Vagina (tissue), 2 donors: ENCODE measurements at places on chromosomes 6 and 20. TPM values are rescaled to one million over a fixed set of nuclear protein-coding genes. Genes with fewer than 3 reads are reported as not detected.
A peak's percentile ranks its signal among the peaks of the same experiment; 100 is the strongest.

RAMACL gene
- total RNA-seq, result 2.2 TPM

DNA sequence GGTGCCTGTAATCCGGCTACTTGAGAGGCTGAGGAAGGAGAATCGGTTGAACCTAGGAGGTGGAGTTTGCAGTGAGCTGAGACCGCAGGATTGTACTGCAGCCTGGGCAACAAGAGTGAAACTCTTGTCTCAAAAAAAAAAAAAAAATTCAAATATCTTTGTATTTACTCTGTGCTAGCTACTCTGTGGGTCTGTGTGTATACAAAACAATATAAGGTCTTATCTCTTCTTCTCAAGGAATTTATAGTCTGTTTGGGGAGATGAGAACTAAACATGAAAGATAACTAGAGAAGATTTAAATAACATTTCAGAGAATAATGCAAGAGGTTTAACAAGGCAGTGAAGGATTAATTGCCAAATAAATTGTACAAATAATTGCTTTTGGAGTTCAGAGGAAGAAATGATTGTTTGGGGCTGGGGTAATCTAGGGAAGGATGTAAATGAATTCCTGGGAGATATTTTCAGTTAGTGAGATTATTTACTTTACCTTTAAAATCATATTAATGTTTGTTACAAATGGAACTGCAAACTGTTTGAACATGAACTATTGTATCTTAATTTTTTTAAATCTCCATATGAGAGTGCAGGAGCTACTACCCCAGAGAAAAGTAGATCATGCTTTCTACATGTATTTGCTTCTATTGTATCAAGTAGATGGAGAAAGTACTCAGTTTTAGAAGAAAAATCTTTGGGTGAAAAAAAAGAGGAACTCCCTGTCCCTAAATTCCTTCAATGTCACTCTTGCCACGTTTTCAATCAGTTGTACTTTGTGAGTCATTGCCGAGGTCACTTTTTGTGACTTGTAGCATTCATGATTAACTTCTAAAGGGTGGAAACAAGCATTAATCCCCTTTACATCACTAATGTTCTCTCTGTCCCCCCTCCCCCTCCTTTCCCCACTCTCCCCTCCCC lies 39.0 kb downstream of the NCOA3 start:
- H3K4me3 ChIP-seq, result no peak overlapping the region
- H3K27me3 ChIP-seq, result no peaks in the 10 kb centered on the region
- no peaks in the 10 kb centered on the region for H3K36me3 ChIP-seq
- peaks cover 21% of the 10 kb centered on the region for H3K4me1 ChIP-seq
- H3K27ac ChIP-seq, result no peak overlapping the region
- no peak for DNase-seq

DNA sequence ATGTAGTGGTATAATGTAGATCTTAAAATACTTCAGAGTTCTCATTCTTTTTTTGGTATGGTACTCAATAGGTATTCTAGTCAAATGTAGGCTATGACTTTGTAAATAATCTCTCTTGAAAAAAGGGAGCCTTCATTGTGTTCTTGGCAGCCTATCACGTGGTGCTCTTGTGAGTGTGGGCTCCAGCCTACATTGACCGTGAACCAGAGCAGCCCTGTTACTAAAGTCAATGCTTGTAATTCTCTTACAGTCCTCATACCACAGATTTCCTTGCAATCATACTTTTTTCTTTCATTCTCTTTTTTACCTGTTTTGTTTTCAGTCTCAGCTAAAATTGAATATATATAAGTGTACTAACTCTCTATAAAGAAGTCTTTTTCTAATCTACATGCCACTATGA lies 31.1 kb downstream of the ARID1B start:
- no peaks in the 10 kb centered on the region for H3K36me3 ChIP-seq
- H3K27ac ChIP-seq, result peak overlapping the region; percentile 30
- no peak for DNase-seq
- no peaks in the 10 kb centered on the region for H3K27me3 ChIP-seq

OOEP gene
- total RNA-seq, result not detected

DNA sequence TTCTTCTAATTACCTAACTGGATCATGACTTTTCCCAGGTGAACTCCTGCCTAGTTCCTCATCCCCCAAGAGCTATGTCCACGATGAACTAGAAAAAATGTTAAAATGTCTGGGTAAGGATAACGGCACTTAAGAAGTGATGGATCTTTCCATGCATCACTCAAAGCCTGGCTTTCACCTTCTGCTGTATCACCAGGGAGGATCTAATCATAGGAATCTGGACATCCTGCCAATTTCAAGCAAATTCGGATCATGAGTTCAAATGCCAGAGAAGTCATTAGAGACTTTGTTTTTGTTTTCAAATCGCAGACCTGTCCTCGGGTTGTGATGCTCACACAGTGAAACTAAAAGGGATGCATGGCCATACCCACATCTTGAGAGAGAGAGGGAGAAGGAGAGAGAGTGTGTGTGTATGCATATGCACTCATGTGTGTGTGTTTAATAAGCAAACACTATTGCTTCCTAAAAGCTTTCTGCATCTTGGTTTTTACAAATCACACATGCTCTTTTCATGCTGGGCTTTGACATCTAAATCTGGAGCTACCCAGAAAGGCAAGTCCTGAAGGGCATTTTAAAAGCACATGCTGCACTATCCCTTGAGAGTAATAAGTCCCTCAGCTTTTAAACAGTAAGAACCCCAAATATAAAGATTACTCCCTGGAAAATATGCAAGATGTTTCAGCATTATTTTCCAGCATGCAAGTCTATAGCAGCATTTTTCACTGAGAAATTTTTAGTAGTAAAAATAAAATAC lies 524.6 kb upstream of the NOX3 start:
- peaks cover 41% of the 10 kb centered on the region for H3K4me1 ChIP-seq
- DNase-seq, result no peak
- H3K36me3 ChIP-seq, result no peaks in the 10 kb centered on the region
- no peaks in the 10 kb centered on the region for H3K27me3 ChIP-seq
- peak overlapping the region; percentile 70 for H3K27ac ChIP-seq
- H3K4me3 ChIP-seq, result no peak overlapping the region

- peaks cover 2% of the 10 kb centered on the region for H3K4me1 ChIP-seq
- no peaks in the 10 kb centered on the region for H3K36me3 ChIP-seq
- H3K4me3 ChIP-seq, result no peak overlapping the region
- no peak for DNase-seq
These were observed 29.4 kb downstream of the PPP1R16B start for GRCh38 chr20:38834868-38835267.

DNA sequence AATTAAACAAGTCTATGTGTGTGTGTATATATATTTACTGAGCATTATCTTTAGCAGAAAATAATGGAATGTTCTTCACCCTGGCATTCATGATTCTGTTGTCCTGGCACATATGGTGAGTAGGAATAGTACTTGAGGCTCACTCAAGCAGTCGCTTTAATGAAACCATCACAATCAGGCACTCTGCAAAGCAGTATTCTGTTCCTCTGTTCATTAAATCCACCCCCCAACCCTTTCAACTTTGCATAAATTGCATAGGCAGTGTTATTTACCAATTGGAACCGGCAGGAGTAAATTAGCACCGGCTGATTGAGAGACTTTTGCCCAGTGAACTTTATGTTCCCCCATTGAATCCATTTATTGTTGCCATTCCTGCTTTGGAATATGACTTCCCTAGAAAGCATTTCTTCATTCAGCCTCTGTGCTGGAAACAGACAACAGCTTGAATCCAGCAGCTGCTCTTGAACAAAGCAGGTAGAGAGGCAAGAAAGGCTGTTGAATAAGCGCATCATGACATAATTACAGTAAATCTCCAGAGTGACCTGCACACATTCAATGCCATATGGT lies 268.0 kb upstream of the RNF217 start:
- H3K27me3 ChIP-seq, result no peaks in the 10 kb centered on the region
- DNase-seq, result no peak
- no peak overlapping the region for H3K27ac ChIP-seq
- H3K4me3 ChIP-seq, result no peak overlapping the region

GRCh38 chr6:14719270-14719669 lies 526.6 kb upstream of the JARID2 start:
- no peak overlapping the region for H3K4me3 ChIP-seq
- no peak for DNase-seq
- H3K36me3 ChIP-seq, result no peaks in the 10 kb centered on the region

PRIM2 gene
- total RNA-seq, result 6.9 TPM

DNA sequence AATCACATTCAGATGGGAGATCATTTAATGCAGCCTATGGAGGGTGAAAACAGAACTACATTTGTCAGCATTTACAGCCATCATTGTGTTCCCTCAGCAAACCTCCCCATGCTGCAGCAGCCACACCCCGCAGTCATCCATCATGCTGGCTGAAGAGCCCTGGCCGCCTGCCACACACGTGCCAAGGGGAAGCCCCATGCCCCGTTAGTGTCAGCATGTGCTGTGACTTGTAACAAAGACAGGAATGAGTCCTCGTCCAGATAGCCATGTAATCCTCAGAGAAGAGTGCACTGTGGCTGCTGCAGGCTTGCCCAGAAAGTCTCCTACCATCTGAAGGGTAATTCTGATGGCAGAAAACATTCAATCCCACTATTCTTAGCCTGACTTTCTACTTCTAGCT lies 1097.8 kb downstream of the KIF16B start:
- H3K4me3 ChIP-seq, result no peak overlapping the region
- no peak overlapping the region for H3K27ac ChIP-seq
- H3K4me1 ChIP-seq, result no peaks in the 10 kb centered on the region
- no peaks in the 10 kb centered on the region for H3K36me3 ChIP-seq

DNA sequence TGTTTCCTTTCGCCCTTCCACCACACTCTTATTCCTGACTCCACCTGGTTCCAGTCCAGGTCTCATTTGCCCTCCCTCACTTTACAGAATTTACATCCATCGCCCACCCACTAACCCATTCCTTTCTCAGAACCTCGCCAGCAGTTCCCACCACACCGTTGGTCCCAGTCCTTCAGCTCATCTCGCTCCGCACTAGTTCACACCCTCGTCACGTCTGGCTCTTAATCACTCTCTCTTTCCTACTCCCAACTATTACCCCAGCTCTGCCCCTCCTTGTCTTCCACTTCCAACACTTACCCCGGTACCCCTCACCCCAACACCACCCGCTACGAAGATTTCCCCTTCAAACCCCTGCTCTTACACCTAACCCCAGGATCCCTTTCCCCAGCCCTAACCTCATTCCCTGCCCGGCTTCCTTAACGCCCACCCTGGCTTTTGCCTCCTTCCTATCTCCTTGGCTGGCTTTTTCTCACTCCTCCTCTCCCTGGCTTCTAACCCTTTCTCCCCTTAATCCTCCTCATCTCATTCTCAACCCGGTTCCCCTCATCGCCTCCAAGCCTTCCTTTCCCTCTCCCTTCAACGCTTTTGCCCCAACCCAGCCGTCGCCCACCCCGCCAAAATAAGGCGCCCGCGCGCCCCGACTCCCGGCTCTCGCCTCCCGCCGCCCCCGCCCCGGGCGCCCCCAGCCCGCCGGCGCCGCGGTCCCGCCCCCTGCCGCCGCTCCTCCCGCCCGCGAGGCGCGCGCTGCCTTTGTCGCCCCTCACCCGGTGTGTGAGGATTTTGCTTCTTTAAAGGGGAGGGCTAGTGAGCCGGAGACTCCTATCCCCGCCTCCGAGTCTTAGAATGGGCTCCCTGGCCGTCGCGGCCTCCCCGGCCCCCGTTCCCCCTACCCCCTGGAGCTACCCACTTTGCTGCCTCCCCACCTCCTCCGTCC lies 542 bp downstream of the USP49 start:
- peaks cover 20% of the 10 kb centered on the region for H3K4me1 ChIP-seq
- H3K27ac ChIP-seq, result peak overlapping the region; percentile 73
- no peak for DNase-seq
- H3K4me3 ChIP-seq, result peak overlapping the region; percentile 53
- no peaks in the 10 kb centered on the region for H3K36me3 ChIP-seq

- peaks cover 60% of the 10 kb centered on the region for H3K4me1 ChIP-seq
- H3K27me3 ChIP-seq, result no peaks in the 10 kb centered on the region
- H3K36me3 ChIP-seq, result no peaks in the 10 kb centered on the region
- no peak for DNase-seq
- peak within 1 kb of the TSS; percentile 87 for H3K4me3 ChIP-seq
These were observed at the start of gene MTCH1 for GRCh38 chr6:36985808-36986703. MTCH1 (minus strand) TSS chr6:36986196; CDS start chr6:36986173, 23 bp downstream.

EPB41L2 gene
- total RNA-seq, result 96.7 TPM

DNA sequence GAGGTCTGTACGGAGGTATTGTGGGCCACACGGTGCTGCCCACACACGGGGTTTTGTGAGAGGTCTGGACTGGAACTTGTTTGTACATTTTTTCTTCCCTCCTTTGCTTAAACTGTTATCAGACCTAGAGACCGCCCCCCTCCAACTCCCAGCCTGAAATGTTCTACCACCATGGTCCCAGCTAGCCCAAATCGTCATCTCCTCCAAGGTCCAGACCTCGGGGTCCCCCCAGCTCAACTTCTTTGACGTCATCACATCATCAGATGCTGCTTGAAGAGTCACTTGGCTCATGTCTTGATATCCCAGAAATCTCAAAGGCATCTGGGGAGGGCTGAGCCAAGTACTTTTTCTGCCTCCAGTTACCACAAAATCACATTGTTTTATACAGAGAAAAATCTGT lies 2.8 kb upstream of the CCDC170 start:
- H3K27me3 ChIP-seq, result no peaks in the 10 kb centered on the region
- no peak for DNase-seq
- no peak overlapping the region for H3K4me3 ChIP-seq
- no peaks in the 10 kb centered on the region for H3K36me3 ChIP-seq
- H3K4me1 ChIP-seq, result no peaks in the 10 kb centered on the region

PAX1 gene
- total RNA-seq, result not detected

- DNase-seq, result no peak
- no peak overlapping the region for H3K27ac ChIP-seq
- no peaks in the 10 kb centered on the region for H3K4me1 ChIP-seq
- H3K36me3 ChIP-seq, result no peaks in the 10 kb centered on the region
These were observed 397.2 kb upstream of the MAP3K7 start for GRCh38 chr6:90984066-90984465.

GRCh38 chr6:157548635-157549467 lies 167.9 kb downstream of the ZDHHC14 start:
- DNase-seq, result peak; percentile 74
- no peaks in the 10 kb centered on the region for H3K36me3 ChIP-seq
- H3K27ac ChIP-seq, result no peak overlapping the region
- H3K4me3 ChIP-seq, result no peak overlapping the region

RAET1L gene
- 8.3 TPM for total RNA-seq

HLA-DOA gene
- 30.2 TPM for total RNA-seq

DSP gene
- total RNA-seq, result 802 TPM

DNA sequence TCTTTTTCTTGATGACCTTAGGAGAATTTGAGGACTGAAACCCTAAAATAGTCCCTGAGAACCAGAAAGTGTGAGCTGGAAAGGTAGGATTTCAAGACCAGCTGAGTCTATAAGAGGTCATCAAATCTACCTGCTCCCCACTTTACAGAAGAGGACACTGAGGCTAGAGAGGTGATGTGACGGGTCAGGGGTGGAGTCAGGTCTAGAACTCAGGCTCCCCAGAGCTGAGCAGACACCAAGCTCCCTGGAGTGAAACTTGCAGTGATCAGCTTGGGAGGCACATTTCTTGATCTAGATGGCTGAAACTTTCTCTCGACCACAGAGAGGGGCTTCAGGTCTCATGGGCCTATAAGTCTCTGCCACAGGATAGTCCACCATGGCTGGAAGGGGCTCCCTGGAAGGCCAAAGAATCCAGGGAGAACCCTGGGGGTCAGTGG lies 55.1 kb downstream of the HNF4A start:
- H3K4me1 ChIP-seq, result no peaks in the 10 kb centered on the region
- H3K27me3 ChIP-seq, result no peaks in the 10 kb centered on the region
- no peak overlapping the region for H3K4me3 ChIP-seq
- no peak for DNase-seq

GRCh38 chr20:4508773-4509172 lies 212.9 kb upstream of the PRND start:
- H3K4me1 ChIP-seq, result no peaks in the 10 kb centered on the region
- H3K27me3 ChIP-seq, result no peaks in the 10 kb centered on the region
- DNase-seq, result no peak
- H3K36me3 ChIP-seq, result no peaks in the 10 kb centered on the region

- no peak for DNase-seq
- H3K27me3 ChIP-seq, result no peaks in the 10 kb centered on the region
- no peaks in the 10 kb centered on the region for H3K4me1 ChIP-seq
- H3K27ac ChIP-seq, result no peak overlapping the region
- no peak overlapping the region for H3K4me3 ChIP-seq
- H3K36me3 ChIP-seq, result no peaks in the 10 kb centered on the region
These were observed 152.5 kb downstream of the IBTK start for GRCh38 chr6:82095091-82095490.
